Immature natural killer cell (primary cell): ENCODE measurements at places on chromosomes 5 and 9.

GRCh38 chr5:110439296-110439695 lies 287.2 kb downstream of the TMEM232 start:
- no peak for DNase-seq

- DNase-seq, result no peak
Observed at GRCh38 chr9:134894136-134894860, 13.7 kb downstream of the FCN2 start.

DNA sequence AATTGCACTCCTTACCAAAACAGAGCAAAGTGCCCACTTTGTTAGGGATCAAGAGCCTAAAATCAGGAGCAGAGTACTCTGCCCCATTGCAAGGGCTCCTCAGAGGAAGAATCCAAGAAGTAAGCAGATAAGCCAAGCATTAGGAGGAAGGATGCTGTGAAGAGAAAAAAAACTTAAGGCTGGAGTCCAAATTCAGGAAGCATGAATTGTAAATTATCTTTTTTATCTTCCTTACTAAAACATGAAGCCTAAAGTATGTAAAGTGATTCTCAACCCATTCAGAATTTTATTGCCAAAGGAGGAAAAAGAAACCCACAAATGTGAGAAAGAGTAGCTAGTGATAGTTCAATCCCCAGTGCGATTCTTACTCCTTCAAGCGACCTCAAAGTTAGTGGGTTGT lies 523.9 kb downstream of the TAF11L14 start:
- DNase-seq, result no peak

- DNase-seq, result no peak
Observed at GRCh38 chr5:78806544-78806943, 158.0 kb upstream of the LHFPL2 start.

GRCh38 chr5:176529741-176530141 lies 7.5 kb downstream of the RNF44 start:
- DNase-seq, result peak; percentile 79

GRCh38 chr5:87551911-87552310 lies 139.2 kb upstream of the CCNH start:
- no peak for DNase-seq

GRCh38 chr5:9851458-9851857 lies 221.3 kb upstream of the TAS2R1 start:
- DNase-seq, result no peak

DNA sequence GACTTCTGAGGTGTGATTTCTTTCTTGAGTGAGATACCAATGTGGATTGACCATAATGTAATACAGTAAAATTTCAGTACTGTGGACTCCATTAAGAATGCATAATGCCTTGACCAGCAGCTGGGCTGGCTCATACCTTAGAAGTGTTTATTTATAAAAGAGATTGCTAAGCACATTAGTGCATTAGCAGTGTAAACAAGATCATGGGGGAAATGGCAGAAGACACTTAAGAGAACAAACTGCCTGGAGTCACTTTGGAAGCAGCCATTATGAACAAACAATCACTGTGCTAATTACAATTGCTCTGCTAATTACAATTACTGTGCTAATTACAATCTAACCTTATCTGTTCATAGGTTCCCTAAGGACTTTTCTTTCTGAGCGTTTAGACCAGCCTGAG lies 104.2 kb downstream of the TRIM32 start:
- no peak for DNase-seq

DNA sequence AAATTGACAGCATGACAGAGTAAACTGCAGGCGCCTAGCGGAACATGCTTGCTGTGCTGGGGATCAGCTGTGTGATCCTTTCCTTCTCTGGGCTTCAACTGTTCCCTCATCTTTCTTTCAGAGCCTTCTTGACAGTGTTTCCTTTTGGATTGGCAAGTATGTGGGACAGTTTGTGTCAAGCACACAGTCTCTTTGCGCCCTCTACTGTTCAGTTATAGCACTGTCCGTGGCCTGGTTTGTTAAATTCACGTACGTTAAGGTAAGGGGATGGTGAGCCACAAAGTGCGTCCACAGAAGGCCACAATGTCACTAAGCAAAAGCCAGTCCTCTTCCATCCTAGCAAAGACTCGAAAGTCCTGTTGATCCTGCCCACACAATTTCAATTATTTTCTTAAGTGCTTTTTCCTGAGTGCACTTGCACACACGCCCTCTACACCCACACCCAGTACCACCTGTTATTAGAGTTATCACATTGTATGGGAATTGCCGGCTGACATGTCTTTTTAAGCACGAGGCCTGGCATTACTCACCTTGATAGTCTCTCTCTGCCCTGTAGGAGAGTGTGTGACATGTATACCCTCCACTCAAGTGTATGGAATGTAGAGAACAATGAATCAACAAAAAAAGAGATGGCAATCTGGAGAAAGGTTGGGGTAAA lies 22.5 kb upstream of the PTPN3 start:
- DNase-seq, result no peak

DNA sequence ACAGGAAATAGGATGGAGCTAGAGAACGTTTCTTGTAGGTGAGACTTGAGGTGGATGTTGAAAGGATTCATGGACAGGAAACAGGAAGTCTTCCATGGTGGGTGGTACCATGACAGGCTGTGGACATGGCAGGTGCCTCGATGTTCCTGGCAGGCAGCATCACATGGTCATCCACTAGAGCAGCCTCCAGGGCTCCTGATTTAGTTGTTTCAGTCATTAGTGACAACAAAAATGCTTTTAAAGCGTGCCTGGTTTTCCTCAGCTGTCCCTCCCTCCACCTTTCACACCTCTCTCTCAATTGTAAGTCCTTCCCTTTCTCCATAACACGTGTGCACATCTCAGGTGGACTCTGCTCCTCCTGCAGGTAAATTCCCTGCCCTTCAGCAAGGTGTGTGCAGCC lies 25.2 kb upstream of the ASPN start:
- no peak for DNase-seq

DNA sequence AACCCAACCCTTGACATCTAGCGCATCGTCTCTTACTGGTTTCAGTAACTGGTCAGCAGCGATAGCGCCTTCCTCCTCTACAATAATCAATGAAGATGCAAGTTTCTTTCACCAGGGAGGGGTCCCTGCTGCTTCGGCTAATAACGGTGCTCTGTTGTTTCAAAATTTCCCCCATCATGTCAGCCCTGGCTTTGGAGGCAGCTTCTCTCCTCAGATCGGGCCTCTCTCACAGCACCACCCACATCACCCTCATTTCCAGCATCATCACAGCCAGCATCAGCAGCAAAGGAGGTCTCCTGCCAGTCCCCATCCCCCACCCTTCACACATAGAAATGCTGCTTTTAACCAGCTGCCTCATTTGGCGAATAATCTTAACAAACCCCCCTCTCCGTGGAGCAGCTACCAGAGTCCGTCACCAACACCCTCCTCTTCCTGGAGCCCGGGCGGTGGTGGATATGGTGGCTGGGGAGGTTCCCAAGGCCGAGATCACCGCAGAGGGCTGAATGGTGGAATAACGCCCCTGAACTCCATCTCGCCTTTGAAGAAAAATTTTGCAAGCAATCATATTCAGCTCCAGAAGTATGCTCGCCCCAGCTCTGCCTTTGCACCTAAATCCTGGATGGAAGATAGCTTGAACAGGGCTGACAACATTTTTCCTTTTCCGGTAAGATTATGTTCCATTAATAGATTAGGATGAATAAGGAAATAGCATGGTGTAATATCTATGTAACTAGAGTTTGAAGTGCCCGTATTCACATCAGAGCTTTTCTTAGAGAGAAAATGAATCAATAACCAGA lies 2.2 kb downstream of the CPEB4 start:
- no peak for DNase-seq

DNA sequence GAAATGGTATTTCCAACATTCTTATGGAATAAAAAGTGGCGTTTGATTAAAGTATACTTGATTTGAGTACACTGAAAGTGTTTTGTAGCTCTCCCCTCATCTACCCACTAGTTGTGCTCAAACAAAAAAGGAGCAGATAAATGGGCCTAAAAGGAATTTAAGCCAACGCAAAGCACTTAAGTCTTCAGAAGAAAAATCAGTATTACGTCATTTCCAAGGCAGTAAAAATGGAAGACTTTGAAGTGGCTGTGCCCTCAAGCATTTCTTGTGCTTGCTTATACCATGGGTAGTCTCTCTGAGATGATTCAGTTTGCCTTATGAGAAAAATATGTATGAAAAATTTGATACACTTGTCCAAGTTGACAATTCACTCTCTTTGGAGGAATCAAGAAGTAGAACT lies 279.9 kb upstream of the CD180 start:
- DNase-seq, result no peak

DNA sequence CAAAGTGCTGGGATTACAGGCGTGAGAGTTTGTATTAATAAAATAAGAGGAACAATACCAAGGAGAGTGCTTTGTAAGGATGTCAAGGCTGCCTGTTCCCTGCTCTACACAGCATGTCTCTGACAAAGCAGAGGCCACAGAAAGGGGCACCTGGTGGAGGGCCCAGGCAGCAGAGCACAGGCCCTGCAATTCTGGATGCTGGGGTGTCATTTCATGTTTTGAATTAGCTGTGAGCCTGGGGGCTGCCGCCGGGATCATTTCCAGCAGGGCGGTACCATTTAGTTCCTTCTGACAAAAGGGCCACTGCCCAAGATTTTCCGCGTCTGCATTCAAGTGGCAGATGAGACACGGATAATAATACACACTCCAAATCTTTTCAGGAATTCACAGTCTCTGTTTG lies 396.9 kb downstream of the GADD45G start:
- DNase-seq, result no peak

DNA sequence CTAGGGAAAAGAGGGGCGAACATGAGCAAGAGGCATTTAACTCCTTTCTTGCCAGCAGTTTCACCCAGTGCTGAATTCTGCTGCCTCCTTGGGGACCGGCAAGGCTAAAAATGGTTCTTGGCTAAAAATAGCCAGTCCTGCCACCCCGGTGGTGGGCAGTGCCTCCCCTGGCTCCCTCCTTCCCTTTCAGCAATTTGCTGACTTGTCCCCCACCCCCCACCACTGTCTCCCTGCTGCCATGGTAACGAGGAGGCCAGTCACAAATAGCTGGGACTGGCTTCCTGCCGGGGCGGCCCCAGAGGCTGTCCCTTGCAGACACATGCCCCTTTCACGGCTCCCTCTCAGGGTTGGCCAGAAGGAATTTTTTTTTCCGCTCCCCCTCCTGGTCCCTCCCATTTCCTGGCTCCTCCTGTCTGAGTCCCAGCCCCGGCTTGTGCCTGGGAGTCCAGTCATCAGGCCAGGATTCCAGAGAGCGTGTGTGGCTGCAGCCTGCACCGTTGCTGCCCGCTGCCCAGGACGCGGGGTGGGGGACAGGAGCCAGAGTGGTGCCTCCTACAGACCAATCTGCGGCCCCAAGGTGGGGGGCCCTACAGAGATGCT lies 130.3 kb downstream of the RGS3 start:
- no peak for DNase-seq

DNA sequence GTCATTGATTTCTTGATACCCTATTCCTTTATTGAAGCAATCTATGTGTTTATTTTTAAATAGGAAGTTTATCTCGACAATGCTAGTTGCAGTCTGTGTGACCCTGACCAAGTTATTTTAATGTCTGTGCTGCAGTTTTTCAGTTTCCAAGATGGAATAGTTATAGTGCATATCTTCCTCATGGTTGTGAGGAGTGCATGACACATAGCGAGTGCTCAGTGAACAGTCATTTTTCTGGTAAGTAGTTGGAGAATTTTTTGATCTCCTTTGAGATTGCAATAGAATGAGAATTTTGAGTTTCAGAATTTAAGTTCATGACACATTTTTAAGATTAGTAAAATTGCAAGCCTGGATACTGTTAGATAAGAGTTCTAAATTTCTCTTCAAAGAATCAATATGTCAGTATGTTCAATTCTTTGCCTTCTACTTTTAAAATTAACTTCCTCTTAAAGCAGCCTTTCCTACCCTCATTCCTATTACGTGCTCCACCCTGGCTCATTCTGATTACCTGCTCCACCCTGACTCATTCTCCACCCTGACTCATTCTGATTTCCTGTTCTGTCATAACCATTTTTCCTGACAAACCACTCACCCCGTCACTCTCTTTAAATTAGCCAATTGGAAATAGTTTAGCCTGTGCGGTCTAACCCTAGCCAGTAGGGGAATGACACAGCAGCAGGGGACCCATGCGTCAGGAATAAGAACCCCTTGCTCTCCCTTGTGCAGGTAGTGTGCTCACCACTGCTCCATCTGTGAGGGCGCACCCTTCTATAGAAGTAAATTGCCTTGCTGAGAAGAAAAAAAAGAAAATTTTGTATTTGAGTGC lies 30.7 kb downstream of the SPIN1 start:
- DNase-seq, result no peak
